ENCODE measurements at places on chromosomes 16 and 17.
A peak's percentile ranks its signal among the peaks of the same experiment; 100 is the strongest.

GRCh38 chr17:50710025-50710424 lies 2.3 kb upstream of the ANKRD40 start:
- no peak for DNase-seq

GRCh38 chr16:2814551-2815298 lies 2.3 kb upstream of the PRSS21 start:
- peak; percentile 15 for DNase-seq

- DNase-seq: no peak
These were observed 17.0 kb downstream of the DCAF7 start for GRCh38 chr17:63567229-63567628.

- no peak for DNase-seq
These were observed 36.7 kb downstream of the SMG6 start for GRCh38 chr17:2266865-2267228.

- DNase-seq: peak; percentile 87
These were observed 1.1 kb upstream of the MLLT6 start for GRCh38 chr17:38703742-38704605.

GRCh38 chr16:84190731-84191388 lies at the start of gene ADAD2:
Gene ADAD2 (plus strand): TSS chr16:84191157. CDS start chr16:84191231, 74 bp downstream.
- no peak for DNase-seq

DNA sequence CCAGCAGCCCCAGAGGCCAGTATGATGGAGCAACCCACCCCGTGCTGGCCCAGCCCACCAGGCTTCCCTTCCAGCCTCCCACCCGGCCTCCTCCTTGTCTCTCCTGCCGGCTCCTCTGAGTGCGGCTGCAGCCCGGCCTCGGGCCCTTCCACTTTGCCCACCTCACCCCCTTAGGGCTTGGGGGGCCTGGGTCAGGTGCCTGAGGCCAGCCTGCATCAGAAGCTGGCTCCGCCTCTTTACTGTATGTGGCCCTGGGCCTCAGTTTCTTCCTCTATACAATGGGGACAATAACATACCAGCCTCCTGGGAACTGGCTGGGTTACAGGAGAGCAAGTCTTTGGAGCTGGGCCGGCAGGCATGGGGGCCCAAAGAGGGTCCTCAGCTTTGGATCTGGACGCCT lies 221.1 kb upstream of the CIBAR2 start:
- DNase-seq: no peak

DNA sequence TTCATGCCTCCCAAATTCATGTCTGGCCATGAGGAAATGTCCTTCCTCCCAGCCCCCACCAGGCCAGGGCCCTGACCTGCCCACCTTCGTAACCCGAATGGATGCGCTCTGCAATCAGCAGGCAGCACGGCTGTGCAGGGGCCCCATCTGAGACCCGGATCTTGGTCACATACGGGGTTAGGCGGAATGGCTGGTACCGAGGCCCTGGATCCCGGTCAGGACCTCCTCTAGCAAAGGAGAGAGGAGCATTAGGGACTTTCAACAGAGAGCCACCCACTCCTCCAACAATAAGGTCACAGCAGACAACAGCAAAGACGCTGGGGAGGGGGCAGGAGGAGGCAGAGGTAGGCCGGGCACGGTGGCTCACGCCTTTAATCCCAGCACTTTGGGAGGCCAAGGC lies 3.6 kb downstream of the PER1 start:
- no peak for DNase-seq

DNA sequence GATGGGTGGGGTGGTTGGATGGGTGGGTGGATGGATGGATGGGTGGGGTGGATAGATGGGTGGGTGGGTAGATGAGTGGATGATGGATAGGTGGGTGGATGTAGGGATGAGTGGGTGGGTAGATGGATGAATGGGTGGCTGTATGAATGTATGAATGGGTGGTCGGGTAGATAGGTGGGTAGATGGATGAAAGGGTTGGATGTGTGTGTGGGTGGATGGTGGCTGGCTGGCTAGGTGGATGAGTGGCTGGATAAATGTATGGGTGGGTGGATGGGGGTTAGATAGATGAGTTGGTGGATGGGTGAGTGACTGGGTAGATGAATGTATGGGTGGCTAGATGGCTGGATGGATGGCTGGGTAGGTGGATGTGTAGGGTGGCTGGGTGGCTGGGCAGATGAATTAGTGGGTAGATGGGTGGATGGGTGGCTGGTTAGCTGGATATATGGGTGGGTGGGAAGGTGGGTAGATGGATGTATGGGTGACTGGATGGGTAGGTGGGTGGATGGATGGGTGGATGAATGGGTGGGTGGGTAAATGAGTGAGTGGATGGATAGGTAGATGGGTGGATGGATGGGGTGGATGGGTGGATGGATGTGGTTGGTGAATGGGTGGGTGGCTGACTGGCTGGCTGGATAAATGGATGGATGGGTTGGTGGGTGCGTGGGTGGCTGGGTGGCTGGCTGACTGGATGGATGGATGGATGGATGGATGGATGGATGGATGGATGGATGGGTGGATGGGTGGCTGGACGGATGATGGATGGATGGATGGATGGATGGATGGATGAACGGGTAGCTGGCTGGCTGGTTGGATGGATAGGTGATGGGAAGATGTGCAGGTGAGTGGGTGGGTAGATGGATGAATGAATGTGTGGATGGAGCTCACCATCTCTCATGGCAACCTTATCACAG lies 18.9 kb upstream of the GOSR2 start:
- DNase-seq: no peak

DNA sequence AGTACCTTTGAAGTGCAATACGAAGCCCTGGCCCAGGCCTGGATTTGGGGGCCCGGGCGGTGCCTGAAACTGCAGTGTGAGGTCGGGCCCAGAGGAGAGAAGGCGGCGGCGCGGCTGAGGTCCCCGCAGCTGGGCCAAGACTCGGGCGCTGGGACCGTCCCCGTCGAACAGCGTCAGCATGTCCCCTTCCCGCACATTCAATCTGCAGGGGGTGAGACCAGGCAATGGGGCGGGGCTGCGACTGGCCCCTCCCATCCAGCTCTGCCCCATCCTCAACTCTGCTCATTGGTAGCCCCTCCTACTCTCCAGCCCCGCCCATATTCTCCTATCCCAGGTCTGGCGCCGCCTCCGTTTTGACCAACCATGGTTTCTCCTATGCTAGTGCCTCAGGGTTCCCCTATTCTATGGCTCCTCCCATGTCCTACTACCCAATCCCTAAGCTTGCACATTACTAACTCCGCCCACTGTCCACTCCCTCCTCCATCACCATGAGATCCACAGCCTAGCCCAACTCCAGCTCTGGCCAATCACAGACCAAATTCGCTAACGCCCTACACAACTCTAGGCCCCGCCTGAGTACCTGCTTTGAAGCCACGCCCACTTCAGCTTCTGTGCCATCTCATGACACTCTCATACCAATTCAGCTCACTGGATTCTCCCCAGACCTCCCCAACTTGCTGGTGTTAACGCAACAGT lies 14.4 kb upstream of the CDIPT start:
- DNase-seq: peak; percentile 66

DNA sequence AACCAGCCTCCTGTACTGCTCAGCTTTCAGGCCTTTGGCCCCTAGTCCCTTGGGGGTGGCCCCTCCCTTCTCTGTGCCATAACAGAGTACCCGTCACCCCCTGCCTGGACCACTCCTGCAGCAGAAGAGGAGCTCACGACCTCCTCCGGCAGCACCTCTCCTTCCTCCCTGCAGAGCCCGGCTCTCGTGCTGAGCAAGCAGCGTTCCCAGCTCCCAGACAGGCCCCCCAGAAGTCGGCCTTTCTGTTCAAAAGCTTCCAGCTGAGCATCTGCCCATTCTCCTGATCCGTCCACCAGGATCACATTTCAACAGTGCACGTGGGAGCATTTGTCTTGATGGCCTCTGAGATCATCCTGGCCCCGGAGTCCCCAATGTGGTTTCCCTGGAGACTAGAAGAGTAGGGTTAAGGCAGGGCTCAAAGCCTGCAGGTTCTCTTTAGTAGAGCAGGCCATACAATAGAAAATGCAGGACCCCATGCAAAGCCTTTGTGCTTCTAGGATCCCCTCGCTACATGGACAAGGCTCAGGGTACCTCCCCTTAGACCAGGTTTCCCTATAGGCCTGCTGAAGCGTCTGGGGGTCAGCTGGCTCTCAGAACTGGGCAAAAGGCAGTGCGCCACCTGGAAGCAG lies 35.6 kb downstream of the NLRC3 start:
- DNase-seq: no peak

- no peak for DNase-seq
These were observed 19.7 kb upstream of the SNTB2 start for GRCh38 chr16:69166946-69167930.

GRCh38 chr17:72405662-72406230 lies 284.9 kb downstream of the SOX9 start:
- DNase-seq: no peak

- peak; percentile 2 for DNase-seq
These were observed 34.3 kb upstream of the RBFOX3 start for GRCh38 chr17:79645022-79645776.

DNA sequence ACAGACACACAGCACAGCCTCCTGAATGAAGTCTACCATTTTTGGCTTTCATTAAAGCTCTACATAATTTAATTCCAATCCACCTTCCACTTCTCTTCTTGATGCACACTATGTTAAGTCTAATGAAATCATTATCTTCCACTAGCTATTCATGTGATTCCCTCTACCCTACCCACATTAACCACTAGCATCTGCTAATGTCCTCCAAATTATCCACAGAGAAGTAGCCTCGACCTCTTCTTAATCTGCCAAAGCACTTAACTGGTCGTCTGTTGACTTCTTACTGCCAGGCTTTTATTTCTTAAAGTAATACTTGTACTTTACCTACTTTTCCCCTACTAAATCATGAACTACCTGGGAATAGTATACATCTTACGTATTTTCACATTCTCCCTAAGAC lies 91.8 kb downstream of the NCOR1 start:
- no peak for DNase-seq

GRCh38 chr17:44222112-44222869 lies 2.8 kb upstream of the UBTF start:
- DNase-seq: peak; percentile 73

DNA sequence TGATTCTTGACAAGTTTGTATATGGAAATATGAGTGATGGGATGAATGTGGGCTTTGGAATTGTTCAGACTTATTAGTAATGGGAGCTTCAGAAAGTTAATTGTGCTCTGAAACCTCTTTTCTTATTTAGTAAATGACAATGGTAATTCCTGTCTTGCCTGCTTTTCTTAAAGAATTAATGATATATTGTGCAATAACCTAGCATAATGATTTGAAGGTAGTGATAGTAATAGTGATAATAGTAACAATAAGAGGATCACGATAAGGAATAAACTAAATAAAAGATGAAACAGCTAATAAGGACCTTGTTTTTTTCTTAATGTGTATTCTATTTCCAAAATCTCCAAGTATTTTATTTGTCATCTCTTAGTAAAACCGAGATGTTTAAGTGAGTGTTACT lies 245.0 kb upstream of the CPHXL start:
- DNase-seq: no peak

GRCh38 chr16:56988948-56989945 lies at the start of gene NLRC5:
Gene NLRC5 (plus strand): TSS chr16:56989557. CDS start chr16:57020713, 31,156 bp downstream.
- peak; percentile 97 for DNase-seq

GRCh38 chr17:9002227-9002605 lies 19.1 kb upstream of the NTN1 start:
- no peak for DNase-seq

GRCh38 chr17:77494664-77495435 lies 354.1 kb downstream of the SEC14L1 start:
- peak; percentile 78 for DNase-seq

DNA sequence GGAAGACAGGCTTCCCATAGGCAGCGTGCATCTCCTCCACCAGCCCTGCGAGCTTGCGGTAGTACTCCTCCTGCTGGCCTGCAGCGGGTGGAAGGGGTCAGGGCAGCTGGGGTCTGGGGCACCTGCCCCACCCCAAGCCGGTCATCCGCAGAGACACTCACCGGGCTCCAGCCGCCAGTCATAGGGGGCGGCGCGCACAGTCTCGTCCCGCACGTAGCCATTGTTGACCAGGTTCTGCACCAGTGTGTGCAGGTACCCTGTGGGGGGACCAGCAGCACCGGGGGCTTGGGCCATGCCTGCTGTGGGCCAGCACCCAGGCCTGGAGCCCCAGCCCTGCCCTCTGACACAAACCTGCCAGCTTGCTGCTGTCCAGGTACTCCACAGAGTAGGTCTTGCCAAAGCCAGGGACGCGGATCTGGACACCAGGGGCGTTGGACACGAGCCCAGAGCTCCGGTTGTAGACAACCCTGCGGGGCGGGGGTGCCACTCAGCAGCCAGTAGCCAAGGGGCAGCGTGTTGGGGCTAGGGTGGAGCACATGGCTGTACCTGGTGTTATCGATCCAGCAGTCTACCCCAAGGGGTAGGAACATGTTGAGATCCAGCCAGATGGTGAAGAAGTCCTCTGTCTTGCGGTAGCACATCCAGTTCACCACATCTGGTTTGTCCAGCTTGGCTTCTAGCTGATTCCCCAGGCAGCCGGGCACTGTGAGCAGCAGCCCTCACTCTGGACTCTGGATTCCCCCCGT lies 1.2 kb downstream of the LCAT start:
- DNase-seq: no peak

- DNase-seq: no peak
These were observed 68.4 kb upstream of the TNRC6C start for GRCh38 chr17:77889866-77890760.

GRCh38 chr16:81694494-81695280 lies 84.4 kb upstream of the PLCG2 start:
- no peak for DNase-seq

DNA sequence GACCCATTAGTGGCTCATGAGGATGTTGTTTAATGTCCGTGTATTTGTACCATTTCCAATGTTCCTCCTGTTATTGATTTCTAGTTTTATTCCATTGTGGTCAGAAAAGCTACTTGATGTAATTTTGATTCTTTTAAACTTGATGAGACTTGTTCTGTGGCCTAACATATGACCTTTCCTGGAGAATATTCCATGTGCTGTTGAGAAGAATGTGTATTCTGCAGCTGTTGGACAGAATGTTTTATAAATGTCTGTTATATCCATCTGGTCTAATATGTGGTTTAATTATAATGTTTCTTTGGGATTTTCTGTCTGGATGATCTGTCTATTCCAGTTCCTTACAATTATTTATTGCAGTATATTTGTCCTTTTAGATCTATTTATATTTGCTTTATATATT lies 2.9 kb upstream of the ABCA10 start:
- no peak for DNase-seq

DNA sequence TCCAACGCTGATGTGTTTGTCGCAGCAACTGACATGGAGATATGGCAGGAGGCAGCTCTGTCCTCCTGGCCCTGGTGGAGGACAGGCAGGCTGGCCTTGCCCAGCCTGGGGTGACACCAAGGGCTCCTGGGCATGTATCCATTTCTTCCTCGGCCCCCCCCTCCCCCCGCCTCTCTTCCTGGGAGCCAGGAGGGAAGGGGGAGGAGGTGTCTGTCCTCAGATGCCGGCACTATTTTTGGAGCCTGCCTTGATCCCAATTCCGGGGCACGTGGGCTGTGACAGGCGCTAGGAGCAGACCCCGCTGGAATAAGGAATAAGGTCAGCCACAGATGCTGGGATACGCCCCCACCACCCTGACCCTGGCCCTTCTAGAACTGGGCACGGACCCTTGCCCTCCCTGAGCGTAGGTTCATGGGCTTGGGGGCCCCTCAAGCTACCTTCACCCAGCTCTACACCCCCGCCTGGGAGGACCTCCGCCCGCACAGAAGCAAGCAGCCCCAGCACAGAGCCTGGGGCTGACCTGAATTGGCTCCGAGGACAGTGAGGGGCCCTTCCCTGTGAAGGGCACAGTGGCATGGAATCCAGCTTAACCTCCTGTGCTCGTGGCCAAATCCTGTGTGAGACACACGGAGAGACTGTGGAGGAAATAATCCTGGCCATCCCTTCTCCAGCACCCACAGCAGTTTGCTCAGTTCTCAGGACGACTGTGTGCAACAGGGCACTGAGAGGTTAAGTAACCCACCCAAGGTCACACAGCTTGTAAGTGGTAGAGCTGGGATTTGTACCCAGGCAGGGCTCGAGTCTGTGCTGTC lies 24.1 kb downstream of the SEC14L5 start:
- DNase-seq: no peak
